H9 (cell line): ENCODE measurements at places on chromosomes 12 and 14.

- H3K4me3 ChIP-seq, result peak overlapping the region; percentile 87
- H3K4me1 ChIP-seq, result no peaks in the 10 kb centered on the region; the same call in 1 of the 2 replicates
- H3K27me3 ChIP-seq, result peaks cover 3% of the 10 kb centered on the region; the same call in 1 of the 2 replicates
- H3K27ac ChIP-seq, result no peak overlapping the region
- DNase-seq, result no peak
These were observed 5.0 kb downstream of the REM2 start for GRCh38 chr14:22887990-22888378.

DNA sequence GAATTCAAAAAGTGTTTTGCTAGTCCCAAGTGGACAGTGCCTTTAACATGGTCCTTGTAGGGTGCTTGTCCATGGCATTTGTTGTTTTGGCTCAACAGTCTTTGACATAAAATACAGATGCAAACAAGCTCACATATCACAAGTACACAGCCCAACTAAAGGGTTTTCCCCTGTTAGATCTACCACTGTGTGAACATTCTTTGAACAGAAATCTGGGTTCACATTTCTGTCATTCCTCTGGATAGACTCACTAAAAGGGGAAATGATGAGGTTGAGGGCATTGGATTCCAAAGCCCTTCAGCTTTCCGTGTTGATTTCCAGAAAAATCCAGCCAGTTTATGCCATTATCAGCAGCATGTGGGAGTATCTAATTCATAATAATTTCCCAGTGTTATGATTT, 54.1 kb downstream of the EP400 start:
- H3K27ac ChIP-seq, result no peak overlapping the region
- H3K36me3 ChIP-seq, result peaks cover 56% of the 10 kb centered on the region
- H3K4me3 ChIP-seq, result no peak overlapping the region
- DNase-seq, result no peak
- no peaks in the 10 kb centered on the region for H3K27me3 ChIP-seq

- no peak overlapping the region for H3K4me3 ChIP-seq
- no peak for DNase-seq
- H3K36me3 ChIP-seq, result peaks cover 9% of the 10 kb centered on the region
These were observed 32.1 kb downstream of the NCKAP5L start for GRCh38 chr12:49796155-49796554.

GRCh38 chr14:101738703-101739320, 22.7 kb upstream of the PPP2R5C start:
- no peak for DNase-seq
- H3K4me3 ChIP-seq, result no peak overlapping the region
- no peaks in the 10 kb centered on the region for H3K27me3 ChIP-seq
- H3K36me3 ChIP-seq, result peaks cover 5% of the 10 kb centered on the region; the same call in 2 of the 3 replicates
- no peak overlapping the region for H3K27ac ChIP-seq

- H3K4me1 ChIP-seq, result peaks cover 29% of the 10 kb centered on the region
- DNase-seq, result no peak
- H3K27ac ChIP-seq, result peak overlapping the region; percentile 100
- H3K36me3 ChIP-seq, result no peaks in the 10 kb centered on the region
These were observed 72.5 kb downstream of the HMGA2 start for GRCh38 chr12:65896743-65897142.

DNA sequence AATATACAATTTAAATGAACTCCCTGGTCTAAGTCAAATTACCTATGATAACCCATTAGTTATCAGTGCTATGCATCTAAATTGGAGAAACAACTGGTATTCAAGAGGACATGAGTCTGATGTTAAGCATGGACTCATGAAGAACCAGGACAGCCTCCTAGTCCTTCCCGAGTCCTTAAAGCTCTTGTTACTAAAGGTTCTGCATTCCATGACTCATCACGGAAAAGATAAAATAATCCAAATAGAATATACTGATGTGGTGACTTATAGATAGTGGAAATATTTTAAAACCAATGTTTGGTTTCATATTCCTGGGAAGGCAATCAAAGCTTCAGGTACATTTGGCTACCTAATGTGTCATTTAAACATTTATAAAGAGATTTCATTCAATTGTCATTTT, 117.2 kb upstream of the PMCH start:
- no peak for DNase-seq
- no peaks in the 10 kb centered on the region for H3K4me1 ChIP-seq
- no peak overlapping the region for H3K4me3 ChIP-seq
- no peaks in the 10 kb centered on the region for H3K27me3 ChIP-seq
- H3K36me3 ChIP-seq, result no peaks in the 10 kb centered on the region

DNA sequence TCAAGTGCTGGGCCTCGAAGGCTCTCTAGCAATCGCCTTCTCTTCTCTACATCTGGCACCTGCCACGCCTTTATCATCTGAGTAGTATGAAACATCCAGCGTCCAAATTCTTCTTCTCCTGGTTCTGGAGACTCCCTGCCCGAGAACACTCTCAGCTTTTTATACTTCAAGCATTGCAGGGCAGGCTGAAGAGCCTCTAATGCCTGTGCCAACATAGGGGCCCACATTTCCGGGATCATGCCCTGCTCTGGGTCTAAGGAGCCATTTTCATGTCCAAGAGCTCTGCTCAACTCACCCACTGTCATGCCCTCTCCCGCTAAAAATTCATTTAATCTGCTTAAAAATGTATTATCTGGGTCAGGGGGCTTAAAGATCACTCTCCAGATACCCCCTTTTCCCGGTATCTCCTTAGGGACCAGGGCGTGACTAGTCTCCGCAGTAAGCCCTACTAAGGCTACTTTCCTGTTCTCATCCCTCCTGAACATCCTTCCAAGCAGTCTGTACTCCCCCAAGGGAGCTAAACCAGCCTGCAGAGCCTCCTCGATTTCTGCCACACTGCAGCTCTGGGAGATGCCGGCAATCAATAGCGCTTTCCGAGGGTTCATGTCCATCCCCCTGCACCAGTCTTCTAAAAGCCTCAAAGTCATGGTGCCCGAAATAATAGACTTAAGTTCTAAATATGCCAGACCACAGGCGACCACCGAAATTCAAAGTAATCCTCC, 940 bp downstream of the MOAP1 start:
- no peaks in the 10 kb centered on the region for H3K4me1 ChIP-seq
- no peaks in the 10 kb centered on the region for H3K27me3 ChIP-seq
- peak overlapping the region; percentile 93 for H3K4me3 ChIP-seq
- no peak overlapping the region for H3K27ac ChIP-seq

- no peak overlapping the region for H3K4me3 ChIP-seq
- DNase-seq, result no peak
- H3K4me1 ChIP-seq, result peaks cover 4% of the 10 kb centered on the region; the same call in 1 of the 2 replicates
- H3K27ac ChIP-seq, result no peak overlapping the region
- H3K36me3 ChIP-seq, result no peaks in the 10 kb centered on the region
These were observed 1133.9 kb downstream of the AACS start for GRCh38 chr12:126198966-126199692.

- H3K4me3 ChIP-seq, result no peak overlapping the region
- no peaks in the 10 kb centered on the region for H3K27me3 ChIP-seq
- peaks cover 2% of the 10 kb centered on the region; the same call in 1 of the 2 replicates for H3K4me1 ChIP-seq
- H3K36me3 ChIP-seq, result peaks cover 59% of the 10 kb centered on the region
- H3K27ac ChIP-seq, result no peak overlapping the region
- no peak for DNase-seq
These were observed 8.1 kb downstream of the PNP start for GRCh38 chr14:20477211-20477876.

- no peaks in the 10 kb centered on the region for H3K27me3 ChIP-seq
- no peak for DNase-seq
- H3K4me1 ChIP-seq, result no peaks in the 10 kb centered on the region
- no peak overlapping the region for H3K4me3 ChIP-seq
- no peaks in the 10 kb centered on the region for H3K36me3 ChIP-seq
These were observed 123.6 kb downstream of the SCARB1 start for GRCh38 chr12:124739953-124740561.

- no peak for DNase-seq
- H3K4me1 ChIP-seq, result no peaks in the 10 kb centered on the region
These were observed 149.4 kb downstream of the DICER1 start for GRCh38 chr14:95007921-95008320.

GRCh38 chr12:51421266-51421884, 3.3 kb upstream of the SLC4A8 start:
- no peaks in the 10 kb centered on the region for H3K36me3 ChIP-seq
- DNase-seq, result peak; percentile 77
- H3K27ac ChIP-seq, result no peak overlapping the region
- no peaks in the 10 kb centered on the region; the same call in 1 of the 2 replicates for H3K4me1 ChIP-seq
- H3K4me3 ChIP-seq, result no peak overlapping the region

- no peaks in the 10 kb centered on the region for H3K36me3 ChIP-seq
- H3K4me1 ChIP-seq, result no peaks in the 10 kb centered on the region
- peak; percentile 64 for DNase-seq
- no peak overlapping the region for H3K27ac ChIP-seq
- no peaks in the 10 kb centered on the region for H3K27me3 ChIP-seq
These were observed 78.5 kb upstream of the RASSF3 start for GRCh38 chr12:64531665-64532334.

- H3K27me3 ChIP-seq, result no peaks in the 10 kb centered on the region
- H3K36me3 ChIP-seq, result no peaks in the 10 kb centered on the region
- H3K27ac ChIP-seq, result no peak overlapping the region
- no peak for DNase-seq
- H3K4me3 ChIP-seq, result no peak overlapping the region
These were observed 119.5 kb upstream of the WSCD2 start for GRCh38 chr12:108009442-108010070.

DNA sequence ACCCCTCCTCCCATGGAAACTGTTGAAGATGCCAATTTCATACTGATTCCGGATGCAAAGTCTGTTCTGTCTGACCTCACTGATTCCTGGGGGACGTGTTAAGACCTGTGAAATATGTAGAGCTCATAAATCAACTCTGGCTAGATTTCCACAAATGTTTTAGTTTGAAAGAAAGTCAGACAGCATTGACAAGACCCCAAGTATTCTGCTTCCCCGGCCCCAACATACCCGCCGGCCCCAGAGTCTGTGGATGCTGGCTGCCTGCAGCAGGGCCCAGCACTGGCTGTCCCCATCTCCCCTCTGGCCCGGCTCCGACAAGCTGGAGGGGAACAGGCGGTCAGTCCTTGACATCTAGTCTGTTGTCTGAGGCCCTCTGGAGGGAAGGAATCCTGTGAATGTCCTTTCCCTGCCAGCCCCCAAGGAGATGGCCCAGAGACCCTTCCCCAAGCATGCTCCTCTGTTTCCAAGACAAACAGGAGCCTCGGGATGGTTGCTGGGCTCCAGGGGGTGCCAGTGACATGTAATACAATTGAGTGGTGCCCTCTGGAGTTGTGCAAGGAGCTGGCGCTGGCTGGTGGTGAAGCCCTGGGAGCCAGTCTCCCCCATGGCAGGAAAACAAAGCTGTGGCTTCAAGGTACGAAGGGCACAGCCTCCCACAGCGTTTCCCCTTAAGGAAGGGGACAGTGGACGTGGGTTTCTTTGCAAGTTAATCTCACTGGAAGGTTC, 22.3 kb downstream of the FBLN5 start:
- H3K4me1 ChIP-seq, result no peaks in the 10 kb centered on the region
- DNase-seq, result no peak
- no peaks in the 10 kb centered on the region for H3K27me3 ChIP-seq
- no peak overlapping the region for H3K27ac ChIP-seq
- no peaks in the 10 kb centered on the region for H3K36me3 ChIP-seq

DNA sequence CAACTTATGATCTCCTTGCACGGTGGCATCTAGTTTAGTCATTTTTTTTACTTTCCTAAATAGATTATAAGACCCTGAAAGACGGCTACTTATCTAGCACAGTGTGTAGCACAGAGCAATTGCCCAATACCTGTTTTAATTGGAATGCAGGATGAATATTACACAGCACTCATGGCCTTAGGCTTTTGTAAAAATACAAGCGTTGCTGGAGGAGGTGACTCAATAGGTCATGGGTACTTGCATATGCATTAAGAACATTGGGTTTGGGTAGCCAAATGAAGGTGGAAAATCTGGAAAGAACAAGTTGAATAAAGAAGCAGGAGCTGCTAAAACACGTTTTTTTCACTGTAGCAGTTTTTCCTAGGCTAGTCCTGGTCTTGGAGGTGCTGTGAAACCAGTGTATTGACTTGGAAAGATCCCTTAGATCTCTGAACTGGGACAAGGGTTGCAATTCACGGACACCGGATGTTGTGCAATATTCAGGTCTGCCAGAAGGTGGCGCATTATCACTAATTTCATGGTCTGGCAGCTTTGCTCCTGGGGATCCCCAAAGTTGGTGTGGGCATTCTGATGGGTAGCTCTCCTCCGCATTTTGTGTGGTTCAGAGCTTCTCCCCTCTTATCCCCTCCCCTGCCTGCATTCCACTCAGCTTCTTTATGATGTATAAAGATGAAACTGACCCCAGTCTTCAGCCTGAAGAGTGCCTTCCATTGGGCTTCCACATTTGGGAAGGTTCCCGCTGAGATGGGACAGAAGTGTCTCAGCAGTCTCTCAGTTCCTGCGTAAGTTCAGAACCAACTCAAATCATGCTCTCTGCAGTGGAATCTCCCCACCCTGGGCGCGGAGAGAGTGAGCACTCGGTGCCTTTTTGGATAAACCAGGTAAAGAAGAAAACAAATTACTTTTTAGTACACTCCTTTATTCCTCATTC, 278.3 kb downstream of the NRXN3 start:
- H3K4me1 ChIP-seq, result no peaks in the 10 kb centered on the region

- no peaks in the 10 kb centered on the region for H3K36me3 ChIP-seq
- no peak for DNase-seq
- H3K4me3 ChIP-seq, result no peak overlapping the region
- no peak overlapping the region for H3K27ac ChIP-seq
- H3K4me1 ChIP-seq, result no peaks in the 10 kb centered on the region
- no peaks in the 10 kb centered on the region for H3K27me3 ChIP-seq
These were observed 20.5 kb upstream of the SLC5A8 start for GRCh38 chr12:101230547-101230946.

GRCh38 chr12:115752913-115753726, 524.4 kb downstream of the MED13L start:
- peak; percentile 50 for DNase-seq
- H3K27me3 ChIP-seq, result no peaks in the 10 kb centered on the region
- no peaks in the 10 kb centered on the region for H3K4me1 ChIP-seq
- no peaks in the 10 kb centered on the region for H3K36me3 ChIP-seq

DNA sequence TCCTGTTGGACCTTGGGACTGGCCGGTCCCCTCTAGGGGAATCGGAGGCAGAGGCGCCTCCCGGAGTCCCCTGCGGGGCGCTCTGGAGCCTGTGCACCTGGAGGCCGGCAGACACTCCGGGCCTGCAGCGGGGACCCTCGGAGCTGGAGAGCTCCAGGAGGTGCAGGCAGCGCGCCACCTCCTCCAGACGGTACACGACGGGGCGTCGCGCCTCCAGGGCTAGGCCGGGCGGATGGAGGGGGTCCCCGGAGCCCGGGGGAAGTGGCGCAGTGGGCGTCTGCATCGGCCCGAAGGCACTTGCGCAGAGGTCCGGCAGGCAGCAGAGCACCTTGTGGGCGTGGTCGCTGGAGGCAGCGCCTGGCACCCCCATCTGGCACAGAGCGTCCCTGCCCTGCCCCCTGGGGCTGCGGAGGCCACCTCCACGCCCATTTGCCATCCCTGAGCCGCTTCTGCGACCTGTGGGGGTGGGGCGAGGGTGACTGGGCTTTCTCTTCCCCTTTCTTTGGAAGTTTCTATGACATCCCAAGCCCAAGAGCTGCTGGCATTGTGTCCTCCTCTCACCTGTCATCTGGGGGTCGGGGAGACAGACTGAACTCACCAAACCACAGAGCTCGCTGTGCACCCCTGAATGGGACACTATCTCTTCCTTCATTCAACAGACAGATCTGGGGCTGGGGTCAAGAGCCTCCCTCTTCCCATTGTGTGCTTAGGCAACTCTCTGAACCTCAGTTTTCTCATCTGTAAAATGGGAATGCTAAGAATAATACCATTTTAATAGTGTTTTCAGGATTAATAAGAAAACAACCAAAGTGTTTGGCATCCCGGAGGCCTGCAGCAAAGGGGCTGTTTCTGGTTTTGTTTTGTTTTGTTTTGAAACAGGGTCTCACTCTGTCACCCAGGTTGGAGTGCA, 37.5 kb upstream of the CORO1C start:
- no peak overlapping the region for H3K27ac ChIP-seq
- no peaks in the 10 kb centered on the region for H3K27me3 ChIP-seq
- no peaks in the 10 kb centered on the region for H3K36me3 ChIP-seq

GRCh38 chr14:64935508-64935907, 7.0 kb downstream of the GPX2 start:
- DNase-seq, result no peak
- no peaks in the 10 kb centered on the region; the same call in 1 of the 3 replicates for H3K36me3 ChIP-seq
- no peaks in the 10 kb centered on the region for H3K4me1 ChIP-seq
- no peak overlapping the region for H3K4me3 ChIP-seq
- no peak overlapping the region for H3K27ac ChIP-seq
